ENCODE measurements at places on chromosomes 12 and 14.

DNA sequence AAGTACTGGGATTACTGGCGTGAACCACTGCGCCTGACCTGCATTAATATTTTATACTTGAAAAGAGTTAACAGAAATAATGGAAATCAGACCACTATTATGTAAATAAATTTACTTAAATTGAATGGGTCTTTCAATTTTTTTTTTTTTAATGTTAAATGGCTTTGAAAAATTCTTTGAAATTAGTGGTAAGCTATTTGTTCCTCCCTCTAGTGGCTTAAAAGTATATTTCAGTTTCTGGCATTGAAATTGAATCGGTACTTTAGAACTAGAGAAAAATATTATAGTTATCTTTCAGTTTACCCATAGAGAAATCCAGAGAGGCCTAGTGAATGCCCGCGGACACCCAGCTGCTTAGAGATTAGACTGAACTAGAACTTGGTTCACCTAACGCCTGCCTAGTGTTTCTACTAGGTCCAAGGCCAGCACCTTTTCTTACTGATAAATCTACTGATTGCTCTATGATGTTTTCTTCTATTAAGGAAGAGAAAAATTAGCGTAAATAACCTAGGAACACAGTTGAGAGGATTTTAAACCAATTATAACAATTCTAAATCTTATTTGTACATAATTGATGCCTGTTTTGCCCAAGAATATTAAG is 106.5 kb downstream of the EML1 start:
- no peak for DNase-seq

GRCh38 chr12:48947727-48948126 is 9.6 kb downstream of the ARF3 start:
- DNase-seq, result no peak

- DNase-seq, result no peak
Measured at GRCh38 chr12:57890191-57891115, 43.9 kb upstream of the CTDSP2 start.

DNA sequence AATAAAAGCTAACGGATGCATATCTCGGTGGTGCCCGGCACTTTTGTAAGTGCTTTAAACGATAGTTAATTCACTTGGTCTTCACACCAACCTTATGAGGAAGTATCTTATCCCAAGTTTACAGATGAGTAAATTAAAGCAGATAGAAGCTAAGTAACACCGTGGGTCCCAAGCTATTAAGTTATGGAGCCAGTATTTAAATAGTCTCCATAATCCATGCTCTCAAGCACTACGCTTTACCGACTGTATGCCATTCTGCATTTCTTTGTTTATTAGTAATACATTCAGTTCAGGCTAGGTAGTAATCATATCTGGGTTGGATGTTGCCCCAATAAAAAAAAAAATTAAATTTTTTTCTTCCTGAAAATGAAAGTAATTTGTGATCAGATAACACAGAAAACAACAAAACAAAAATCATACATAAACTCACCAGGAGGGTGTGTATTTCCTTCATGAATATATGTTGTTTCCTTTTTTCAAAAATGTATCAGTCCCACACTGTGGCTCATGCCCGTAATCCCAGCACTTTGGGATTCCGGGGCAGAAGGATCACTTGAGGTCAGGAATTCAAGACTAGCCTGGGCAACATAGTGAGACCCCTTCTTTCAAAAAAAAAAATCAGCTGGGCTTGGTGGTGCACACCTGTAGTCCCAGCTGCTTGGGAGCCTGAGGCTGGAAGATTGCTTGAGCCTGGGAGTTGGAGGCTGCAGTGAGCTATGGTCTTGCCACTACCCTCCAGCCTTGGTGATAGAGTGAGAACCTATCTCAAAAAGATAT is 1.4 kb upstream of the M6PR start:
- no peak for DNase-seq

DNA sequence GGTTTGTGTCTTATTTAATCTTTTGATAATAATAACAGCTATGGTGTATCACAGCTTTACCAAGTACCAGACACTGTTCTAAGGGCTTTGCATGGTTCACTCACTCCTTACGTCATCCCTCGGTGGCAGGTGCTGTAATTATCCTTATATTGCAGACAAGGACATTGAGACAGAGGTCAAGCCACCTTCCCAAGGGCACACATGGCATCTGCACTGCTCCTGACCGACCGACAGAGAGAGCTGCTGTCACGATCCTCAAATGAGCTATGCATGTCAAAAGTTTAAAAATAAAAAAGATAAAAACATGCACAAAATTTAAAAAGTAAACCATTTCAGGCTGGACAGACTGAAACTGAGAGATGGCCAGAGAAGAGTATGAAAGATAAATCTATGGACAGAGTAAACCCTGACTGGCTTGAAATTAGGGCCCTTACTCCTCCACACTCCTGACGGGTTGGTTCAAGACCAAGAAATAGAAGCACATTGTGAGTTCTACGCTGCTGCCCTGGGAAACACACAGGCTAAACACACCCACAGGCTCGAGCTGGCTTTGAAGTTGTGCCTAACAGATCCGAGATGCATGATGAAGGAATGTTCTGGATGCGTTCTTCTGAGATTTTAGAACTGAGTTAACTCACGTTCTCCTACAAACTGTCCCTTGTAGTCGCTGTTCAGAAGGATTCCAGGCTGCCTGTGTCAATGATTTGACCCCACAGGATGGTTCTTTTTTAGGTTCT is 268.7 kb downstream of the ZFP36L1 start:
- no peak for DNase-seq

DNA sequence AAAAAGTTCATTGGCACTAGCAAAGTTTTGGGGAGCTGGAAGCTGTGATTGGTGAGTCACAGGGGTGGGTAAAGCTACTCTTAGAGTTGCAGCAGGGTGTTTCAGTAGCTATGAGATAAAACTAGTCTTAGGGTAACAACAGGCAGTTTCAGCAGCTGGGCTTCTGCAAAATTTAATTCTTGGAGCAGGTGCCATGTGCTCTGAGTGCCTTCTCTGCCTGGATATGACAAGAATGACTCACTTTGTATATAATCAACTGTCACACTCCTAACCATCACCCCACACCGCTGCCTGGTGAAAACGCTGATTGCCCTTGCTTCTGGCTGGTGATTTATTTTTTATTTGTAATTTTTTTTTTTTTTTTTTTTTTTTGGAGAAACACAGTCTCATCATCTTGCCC is 10.5 kb upstream of the PLBD2 start:
- no peak for DNase-seq

DNA sequence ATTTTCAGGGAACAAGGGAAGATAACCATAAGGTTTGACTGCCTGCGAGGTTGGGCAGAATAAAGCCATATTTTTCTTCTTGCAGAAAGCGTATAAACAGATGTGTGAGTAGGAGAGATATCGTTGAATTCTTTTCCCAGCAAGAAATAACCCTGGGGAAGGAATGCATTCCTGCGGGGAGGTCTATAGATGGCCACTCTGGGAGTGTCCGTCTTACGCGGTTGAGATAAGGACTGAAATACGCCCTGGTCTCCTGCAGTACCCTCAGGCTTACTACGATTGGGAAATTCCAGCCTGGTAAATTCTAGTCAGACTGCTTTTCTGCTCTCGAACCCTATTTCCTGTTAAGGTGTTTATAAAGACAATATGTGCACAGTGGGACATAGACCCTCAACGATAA is 225.0 kb downstream of the LRIG3 start:
- DNase-seq, result no peak

GRCh38 chr12:120719496-120720233 is 6.0 kb upstream of the ACADS start:
- DNase-seq, result no peak

DNA sequence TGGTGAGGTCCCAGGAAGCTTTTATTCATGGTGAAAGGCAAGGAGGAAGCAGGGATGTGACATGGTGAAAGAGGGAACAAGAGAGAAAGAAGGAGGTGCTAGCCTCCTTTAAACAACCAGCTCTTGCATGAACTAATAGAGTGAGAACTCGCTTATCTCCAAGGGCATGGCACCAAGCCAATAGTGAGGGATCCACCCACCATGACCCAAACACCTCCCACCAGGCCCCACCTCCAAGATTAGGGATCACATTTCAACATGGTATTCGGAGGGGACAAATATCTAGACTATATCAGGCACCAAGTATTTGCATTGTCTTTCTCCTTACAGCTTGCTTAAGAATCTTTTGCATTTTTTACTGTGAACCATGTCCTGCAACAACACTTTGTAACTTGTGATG is 91.9 kb upstream of the DHRS4 start:
- DNase-seq, result peak; percentile 45

GRCh38 chr12:18345021-18345735 is 83.9 kb downstream of the PIK3C2G start:
- DNase-seq, result no peak

DNA sequence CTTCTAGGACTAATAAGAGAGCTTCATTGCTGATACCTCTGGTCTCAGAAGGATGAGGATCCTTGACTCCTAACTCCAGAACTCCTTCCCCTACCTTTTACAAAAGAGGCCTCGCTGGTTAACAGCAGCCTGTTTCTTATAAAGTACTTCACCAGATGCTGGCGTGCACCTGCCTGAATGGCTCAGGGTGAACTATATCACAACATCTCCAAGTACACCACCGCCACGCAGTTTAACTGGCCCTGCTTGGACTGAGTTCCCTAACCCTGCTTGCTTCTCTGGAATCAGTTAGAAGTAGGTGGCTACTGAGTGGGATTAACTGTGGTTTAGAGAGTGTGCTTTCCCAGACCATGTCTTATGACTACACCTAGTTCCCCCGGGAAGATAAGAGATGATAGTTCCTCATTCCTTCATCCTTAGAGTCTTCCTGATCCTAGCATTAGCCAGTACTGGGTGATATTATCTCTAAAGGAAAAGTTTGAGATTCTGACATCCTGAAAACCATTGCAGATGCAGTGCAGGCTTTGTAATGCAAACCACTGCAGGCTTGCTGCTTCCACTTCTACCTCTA is 3.0 kb downstream of the FOXJ2 start:
- DNase-seq, result no peak

DNA sequence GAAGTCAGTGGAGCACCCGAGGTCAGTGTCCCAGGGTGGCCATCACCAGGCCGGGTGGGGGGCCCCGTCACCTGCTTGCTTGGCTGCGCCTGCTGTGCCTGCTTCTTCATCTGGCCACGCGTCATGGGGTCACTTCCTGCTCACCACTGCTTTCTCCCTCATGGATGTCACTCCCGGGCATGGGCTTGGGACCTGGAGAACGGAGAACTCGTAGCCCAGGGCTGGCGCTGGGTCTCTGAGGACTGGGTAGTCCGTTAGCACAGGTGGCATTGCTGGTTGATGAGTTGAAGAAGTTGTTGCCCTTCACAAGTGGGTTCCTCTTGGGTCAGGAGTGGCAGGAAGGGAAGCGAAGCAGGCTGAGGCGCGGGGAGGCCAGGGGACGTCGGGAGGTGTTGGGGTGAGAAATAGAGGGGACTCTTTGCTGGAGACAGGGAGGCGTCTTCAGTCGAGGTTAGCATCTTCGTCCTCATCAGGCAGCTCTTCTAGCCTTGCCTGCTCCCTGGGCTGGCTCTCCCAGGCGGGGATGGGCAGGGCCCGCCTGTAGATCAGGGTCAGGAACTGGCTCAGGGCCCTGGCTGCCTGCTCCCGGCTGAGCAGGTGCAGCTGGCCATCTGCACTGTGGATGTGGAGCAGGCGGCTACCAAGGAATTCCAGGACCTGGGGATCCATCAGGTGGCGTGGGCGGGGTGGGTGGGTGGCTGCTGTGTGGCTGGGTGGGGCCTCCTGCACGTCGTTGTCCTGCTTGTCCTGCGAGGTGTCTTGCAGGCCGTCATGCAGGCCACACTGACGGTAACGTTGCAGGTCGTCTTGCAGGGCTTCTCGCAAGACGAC is 23.0 kb downstream of the RTL1 start:
- DNase-seq, result no peak

GRCh38 chr12:124170760-124171159 is 124.1 kb upstream of the RFLNA start:
- no peak for DNase-seq

- no peak for DNase-seq
Measured at GRCh38 chr12:15193946-15194345, 27.3 kb downstream of the RERG start.

- DNase-seq, result no peak
Measured at GRCh38 chr12:112546996-112547395, 128.2 kb downstream of the PTPN11 start.

DNA sequence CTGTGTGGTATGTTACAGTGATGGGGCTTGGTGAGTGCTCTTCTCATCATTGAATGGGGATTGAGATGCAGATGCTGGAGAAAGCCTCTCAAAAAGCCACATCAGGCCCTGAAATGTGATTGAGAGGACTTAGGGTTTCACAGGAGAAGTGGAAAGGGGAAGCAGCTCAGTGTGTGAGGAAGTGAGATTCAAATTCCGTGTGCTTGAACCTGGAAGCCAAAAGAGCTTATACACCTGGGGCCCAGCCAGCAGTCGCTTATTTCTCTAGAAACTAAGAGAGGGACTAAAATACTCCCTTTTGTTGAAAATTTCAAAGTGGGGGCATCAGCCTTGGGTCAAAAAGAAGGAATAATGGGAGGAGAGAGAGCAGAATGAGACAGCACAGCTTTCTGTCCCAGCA is 39.1 kb upstream of the GZMB start:
- DNase-seq, result no peak

GRCh38 chr14:49876563-49877127 is 16.2 kb upstream of the ARF6 start:
- DNase-seq, result no peak

GRCh38 chr12:117671734-117672133 is 297.1 kb downstream of the KSR2 start:
- peak; percentile 72 for DNase-seq

DNA sequence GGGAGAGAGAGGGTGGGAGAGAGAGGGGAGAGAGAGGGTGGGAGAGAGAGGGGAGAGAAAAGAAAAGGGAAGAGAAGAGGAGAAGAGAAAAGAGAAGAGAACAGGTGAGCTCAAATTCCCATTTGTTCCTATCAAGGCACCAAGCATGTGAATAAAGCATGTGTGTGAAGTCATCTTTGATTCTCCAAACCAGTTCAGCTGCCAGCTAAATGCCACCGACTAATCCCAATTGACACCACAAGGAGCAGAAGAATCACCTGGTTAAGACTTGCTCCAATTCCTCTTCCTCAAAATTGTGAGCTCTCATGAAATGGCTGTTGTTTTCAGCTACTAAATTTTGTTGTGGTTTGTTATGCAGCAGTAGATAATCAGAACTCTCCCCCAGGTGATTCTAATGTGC is 188.9 kb downstream of the TMX1 start:
- no peak for DNase-seq

GRCh38 chr14:29111554-29111953 is 345.0 kb downstream of the FOXG1 start:
- no peak for DNase-seq

- no peak for DNase-seq
Measured at GRCh38 chr12:100460702-100461101, 13.0 kb upstream of the NR1H4 start.

All from Calu3 (cell line).